ENCODE measurements at places on chromosomes 4 and X.

- DNase-seq = no peak
Measured at GRCh38 chr4:170853422-170854021, 763.8 kb upstream of the AADAT start.

- no peak for DNase-seq
Measured at GRCh38 chr4:168694667-168695066, 197.8 kb downstream of the PALLD start.

DNA sequence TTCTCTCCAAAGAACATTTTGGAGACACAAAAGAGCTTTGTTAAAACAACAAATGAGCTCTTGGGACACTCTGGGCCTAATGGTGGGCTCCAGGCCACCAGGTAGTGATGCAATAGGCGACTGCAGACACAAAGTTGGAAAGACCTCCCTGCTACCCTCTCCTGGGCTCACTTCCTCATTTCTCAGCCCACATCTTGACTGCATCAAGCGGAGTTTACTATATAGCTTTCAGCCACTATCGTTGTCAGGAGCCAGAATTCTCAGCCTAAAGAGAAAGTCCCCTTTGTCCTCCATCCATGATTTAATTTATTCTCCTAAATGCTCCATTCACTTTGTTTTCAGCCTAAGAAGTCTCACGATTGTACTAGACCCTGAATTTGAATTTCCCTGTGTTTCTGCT is 114.9 kb downstream of the EFHC2 start:
- DNase-seq = no peak

GRCh38 chrX:139759637-139760036 is 51.7 kb upstream of the MCF2 start:
- DNase-seq = no peak

DNA sequence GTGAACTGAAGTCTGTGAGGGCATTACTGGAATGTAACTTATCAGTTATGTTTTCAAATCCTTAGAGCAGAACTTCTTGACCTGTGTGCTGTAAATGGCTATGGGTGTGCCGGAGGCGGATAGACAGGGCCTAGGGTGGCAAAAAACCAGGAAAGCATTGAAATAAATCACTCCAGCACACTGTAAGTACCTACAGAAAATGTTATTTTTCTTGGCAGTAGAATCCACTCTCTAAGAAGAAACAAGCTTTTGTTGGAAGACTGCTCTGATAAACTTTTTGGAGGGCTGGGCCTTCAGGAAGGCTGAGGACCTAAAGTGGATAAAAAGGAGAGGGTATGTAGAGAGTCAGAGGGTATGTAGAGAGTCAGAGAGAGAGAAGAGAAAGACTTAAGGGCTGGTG is 14.9 kb downstream of the CPE start:
- DNase-seq = no peak

DNA sequence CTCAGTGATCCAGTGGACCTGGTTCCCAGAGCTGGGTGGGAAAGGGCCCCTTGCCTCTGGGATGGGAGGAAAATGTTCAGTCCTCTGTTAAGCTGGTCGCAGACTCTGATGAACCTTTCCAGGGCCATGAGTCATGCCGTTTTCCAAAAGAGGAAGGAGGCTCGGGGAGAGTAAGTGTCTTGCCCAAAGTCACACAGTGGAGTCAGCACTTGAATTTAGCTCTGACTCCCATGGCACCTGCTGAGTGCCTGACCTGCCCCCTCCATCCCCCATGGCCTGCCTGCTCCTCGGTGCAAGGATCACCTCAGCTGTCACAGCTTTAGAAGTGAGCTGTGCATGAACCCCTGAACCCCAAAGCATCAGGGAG is 14.0 kb upstream of the KIAA0232 start:
- peak; percentile 67 for DNase-seq

Measured in heart left ventricle (tissue), 16 donors.